ENCODE measurements at places on chromosomes 4 and X.

- peak; percentile 63 for DNase-seq
Observed at GRCh38 chr4:99462875-99463464, 27.8 kb upstream of the ADH7 start.

DNA sequence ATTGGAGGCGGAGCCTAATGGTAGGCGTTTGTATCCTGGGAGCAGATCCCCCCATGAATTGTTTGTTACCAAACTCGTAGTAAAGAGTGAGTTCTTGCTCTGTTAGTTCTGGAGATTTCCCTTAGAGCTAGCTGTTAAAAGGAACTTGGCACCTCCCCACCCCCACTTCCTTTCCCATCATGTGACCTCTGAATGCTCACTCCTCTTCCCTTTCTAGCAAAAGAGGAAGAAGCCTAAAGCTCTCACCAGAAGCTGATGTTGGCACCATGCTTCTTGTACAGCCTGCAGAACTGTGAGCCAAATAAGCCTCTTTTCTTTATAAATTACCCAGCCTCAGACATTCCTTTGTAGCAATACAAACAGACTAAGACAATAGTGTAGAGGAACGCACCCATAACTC lies 13.8 kb upstream of the ATOH1 start:
- DNase-seq = no peak

GRCh38 chr4:89939994-89940393 lies 45.3 kb downstream of the MMRN1 start:
- peak; percentile 48 for DNase-seq

- no peak for DNase-seq
Observed at GRCh38 chrX:144006811-144007210, 122.9 kb downstream of the UBE2NL start.

DNA sequence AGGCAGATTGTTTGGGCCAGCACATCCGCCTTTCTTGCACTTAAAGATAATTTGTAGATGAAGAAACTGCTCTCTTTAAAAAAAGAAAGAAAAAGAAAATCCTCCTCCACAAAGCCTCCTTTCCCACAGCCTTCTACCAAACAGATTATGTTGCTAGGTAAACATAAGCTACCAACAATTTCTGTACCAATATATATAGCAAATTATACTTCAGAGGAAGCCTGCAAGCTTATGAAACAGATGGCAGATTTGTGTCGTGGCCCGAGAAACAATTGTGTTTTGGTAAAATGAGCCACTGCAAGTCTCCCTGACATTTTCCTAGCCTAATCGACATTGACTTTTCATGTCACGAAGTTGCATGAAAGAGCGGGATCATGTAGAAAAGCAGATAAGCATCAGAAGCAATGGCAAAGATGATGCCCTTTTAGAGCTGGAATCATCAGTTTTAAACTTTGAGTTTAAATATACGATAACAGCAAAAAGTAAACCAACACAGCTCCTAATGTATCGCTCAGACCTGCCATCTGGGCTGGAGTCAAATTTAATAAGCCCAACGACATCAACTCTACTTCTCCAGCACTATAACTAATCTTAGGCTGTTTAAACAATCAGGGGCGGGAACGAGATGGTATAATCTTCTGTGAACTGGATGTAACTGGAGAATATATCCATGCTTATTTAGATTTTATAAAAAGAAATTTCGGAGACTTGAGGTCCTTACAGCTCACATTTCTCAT lies 94.9 kb upstream of the PLAC1 start:
- DNase-seq = no peak

- DNase-seq = peak; percentile 59
Observed at GRCh38 chr4:72568959-72569718, at the start of gene ADAMTS3. Gene ADAMTS3 (minus strand): TSS chr4:72569221. CDS start chr4:72568762, 459 bp downstream.

DNA sequence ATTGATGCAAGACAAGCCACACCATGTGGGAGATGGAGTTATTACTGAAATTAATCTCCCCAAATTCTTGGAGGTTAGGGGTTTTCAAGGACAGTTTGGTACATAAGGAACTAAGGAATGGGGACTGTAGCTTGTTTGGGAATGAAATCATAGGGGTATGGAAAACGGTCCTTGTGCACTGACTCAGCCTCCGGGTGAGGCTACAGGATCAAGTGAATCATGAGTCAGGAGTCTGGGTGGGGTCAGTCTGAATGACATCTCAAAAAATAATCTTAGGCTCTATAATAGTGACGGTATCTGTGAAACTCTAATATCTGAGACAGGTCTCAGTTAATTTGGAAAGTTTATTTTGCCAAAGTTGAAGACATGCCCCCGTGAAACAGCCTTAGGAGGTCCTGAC lies 128.5 kb upstream of the CYSLTR1 start:
- DNase-seq = no peak

DNA sequence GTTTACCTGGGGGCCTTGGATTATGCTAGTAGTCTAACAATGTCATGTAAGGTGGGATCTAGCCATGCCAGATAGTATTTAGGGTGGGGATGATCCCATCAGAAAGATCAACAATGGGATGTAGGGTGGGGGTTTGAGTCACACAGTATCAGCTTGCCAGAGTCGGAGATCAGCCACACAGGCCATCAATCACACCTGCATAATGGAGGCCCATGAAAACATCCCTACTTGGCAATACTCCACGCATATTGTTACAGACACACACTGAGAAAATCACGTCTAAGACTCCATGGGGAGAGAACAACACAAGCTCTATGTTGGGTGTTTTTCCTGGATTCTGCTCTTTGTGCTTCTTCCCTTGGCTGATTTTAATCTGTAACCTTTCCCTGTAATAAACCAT lies 49.5 kb upstream of the SLC25A4 start:
- DNase-seq = no peak

GRCh38 chrX:53695946-53696549 lies 9.5 kb upstream of the HUWE1 start:
- no peak for DNase-seq

- DNase-seq = no peak
Observed at GRCh38 chr4:77183777-77184420, 26.9 kb downstream of the CCNG2 start.

DNA sequence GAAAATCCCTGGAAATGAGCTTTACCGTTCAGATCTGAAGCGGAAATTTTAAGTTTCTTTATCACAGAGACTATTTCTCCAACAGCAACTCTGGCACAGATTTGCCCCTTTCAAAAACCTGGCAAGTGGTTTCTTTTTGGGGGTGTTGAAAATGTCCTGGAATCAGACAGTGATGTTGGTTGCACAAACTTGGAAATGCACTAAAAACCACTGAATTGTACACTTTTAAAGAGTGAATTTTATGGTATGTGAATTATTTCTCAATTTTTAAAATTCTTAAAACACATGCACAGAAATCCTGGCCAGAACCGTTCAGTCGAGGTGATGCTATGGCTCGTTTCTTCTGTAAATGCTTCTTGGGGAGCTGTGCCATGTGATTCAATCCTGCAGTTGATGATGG lies 121.2 kb upstream of the RBPJ start:
- no peak for DNase-seq

DNA sequence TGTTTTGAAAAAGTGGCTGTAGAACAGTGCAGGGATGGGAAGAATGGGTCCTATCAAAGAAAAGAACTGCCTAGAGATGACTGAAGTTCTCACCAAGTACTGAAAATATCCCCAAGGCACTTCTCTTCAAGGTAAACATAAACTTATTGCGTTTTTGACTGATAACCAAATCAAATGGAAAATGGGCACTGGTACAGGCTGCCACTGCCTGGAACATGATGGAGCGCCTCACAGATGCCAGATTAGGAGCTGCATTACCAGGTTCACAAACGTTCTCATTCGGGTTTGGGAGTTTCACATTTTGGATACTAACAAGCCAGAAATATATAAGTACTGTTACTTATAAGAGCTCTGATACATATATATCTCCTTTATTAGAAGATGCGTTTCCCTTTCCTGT lies 141.3 kb downstream of the CBR4 start:
- no peak for DNase-seq

GRCh38 chrX:134459683-134460004 lies 321 bp upstream of the HPRT1 start:
- no peak for DNase-seq

- no peak for DNase-seq
Observed at GRCh38 chr4:152068866-152069265, 308.1 kb upstream of the GATB start.

DNA sequence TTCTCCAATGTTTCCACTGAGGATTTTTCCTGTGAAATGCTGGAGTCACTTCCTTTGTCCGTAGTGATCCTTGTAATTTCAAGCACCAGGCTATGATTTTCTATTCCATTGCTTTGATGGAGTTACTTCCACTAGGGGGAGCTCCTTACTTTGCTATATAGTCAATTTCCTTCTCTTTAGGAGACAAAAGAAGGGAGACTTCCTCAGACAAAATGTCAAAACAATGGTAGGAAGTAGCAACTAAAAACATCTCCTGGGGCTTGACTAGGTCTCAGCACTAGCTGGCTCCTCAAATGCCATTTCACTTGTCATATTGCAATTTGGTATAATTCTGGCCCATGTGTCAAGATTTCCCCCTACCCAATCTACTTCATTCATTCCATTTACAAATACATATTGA lies 24.1 kb downstream of the ZCCHC12 start:
- peak; percentile 25 for DNase-seq

- DNase-seq = no peak
Observed at GRCh38 chr4:15455290-15455689, 14.4 kb upstream of the CC2D2A start.

- no peak for DNase-seq
Observed at GRCh38 chr4:82921795-82922194, 21.3 kb downstream of the THAP9 start.

- no peak for DNase-seq
Observed at GRCh38 chrX:114583646-114584374, at the start of gene HTR2C. Gene HTR2C (plus strand): TSS chrX:114584086. CDS start chrX:114726937, 142,851 bp downstream.

DNA sequence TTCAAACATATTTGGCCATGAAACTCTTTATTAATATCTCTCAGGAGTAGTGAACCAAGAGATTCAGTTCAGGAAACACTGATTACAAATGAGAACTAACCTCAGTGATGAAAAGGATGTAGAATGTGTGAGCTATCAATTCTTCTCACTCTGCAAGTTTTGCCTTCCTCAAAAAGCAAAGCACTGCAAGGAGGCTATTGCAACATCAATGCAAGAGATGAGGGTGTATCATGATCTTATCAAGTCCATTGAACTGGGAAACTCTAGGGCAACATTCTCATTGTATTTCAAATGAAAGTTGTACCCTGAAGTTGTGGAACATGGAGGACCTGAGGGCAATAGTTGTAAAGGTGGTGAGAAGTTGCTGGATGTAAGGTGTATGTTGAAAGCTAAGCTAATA lies 56.4 kb upstream of the VEGFC start:
- no peak for DNase-seq

DNA sequence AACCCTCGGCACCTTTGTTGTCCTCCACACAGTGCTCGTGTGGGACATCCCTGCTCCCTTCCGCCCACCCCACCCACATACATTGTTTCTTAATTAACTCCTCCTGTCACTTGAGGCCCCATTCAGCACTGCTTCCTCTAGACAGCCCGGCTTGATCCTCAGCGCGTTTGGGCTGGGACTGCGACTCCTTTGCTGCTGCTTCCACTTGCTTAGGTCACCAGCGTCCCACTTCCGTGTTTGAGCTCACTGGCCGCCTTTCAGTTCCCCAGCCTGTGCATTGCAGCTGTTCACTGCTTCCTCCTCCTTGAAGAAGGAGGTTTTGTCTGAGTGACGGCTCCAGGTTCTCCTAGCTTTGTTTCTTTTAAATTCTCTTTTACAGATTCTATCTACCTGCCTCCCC lies 16.1 kb downstream of the RNF4 start:
- peak; percentile 17 for DNase-seq

DNA sequence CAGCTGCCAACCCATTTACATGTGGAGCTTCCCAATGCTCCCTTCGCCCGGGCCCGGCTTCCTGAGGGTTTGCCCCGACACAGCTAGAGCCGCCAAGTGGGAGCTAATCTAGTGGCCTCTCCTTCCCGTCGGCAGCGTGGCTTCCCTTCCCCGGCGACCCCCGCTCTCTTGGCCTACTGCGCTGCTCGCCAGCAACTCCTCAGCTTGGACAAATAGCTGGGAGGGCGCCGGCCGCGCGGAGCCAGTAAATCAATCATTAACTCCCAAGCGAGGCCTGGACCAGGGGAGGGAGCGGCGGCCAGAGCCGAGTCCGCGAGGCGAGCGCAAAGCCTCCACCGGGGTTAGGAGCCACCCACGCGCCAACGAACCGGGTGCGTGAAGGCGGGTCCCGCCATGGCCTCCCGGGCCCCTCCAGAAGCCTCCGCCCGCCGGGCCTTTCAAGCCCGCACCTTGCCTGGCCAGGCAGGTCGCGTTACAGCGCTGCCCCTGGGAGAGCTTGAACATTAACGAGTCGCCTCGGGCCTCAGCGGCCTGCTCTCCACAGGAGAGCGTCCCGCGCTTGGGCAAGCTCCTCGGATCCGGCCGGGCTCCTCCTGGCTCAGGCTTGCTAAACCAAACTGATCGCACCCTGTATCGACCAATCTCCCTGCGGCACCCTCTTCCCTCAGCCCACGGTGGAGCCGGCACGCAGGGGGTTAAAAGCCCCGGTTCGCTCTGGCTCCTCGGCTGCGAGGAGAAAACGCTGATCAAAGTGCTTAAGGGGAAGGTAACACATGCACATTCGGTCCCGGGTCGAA lies 10.6 kb upstream of the BCOR start:
- DNase-seq = peak; percentile 12

DNA sequence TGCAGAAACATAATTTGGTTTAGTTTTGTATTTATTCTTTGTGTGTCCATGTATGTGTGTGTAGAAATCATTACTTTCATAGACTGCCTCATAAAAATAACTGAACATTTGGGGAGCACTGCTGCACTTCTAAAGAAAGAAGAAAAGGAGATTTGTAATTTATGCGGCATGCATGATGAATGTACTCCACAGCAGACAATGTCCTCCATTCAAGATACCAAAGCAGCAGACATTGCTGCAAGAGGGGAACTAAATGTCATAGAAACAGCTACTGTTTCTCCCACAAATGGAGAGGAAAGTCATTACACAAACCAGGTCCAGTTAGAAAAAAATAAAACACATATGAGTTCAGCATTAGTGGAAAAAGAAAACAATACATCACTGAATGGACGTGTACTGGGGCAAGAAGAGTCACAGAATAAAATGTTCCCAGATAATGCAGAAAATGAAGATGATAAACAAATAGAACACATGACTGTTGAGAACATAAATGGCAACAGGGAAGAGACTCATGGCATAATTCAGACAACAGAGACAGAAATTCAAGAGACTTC lies 2.6 kb downstream of the DTHD1 start:
- no peak for DNase-seq

DNA sequence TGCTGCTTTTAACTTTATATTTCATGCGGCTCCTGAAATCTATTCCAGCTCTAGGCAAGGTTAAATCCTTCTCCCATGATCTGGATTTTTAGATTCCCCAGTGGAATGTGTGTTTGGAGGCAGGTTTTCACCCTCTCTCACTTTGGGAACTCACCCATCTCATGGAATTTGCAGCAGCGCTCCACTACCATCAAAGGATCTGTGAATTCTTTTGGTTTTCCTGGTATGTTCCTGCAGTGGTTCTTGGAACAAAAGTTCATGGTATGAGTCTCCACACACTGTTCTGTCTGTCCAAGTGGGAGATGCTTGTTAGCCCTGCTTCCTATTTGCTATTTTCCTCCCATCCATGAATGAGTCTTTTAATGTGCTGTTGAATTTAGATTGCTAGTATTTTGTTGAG lies 14.0 kb downstream of the APOOL start:
- no peak for DNase-seq

- no peak for DNase-seq
Observed at GRCh38 chrX:70461026-70461425, 16.4 kb downstream of the DLG3 start.

Measured in prostate gland (tissue), 2 donors.